ENCODE measurements at places on chromosomes 1 and 21. TPM values are rescaled to one million over a fixed set of nuclear protein-coding genes. Genes with fewer than 3 reads are reported as not detected.

The GBP7 gene
- not detected for total RNA-seq

The OLFM3 gene
- total RNA-seq, result not detected

The FCMR gene
- 0.61 TPM for total RNA-seq

DNA sequence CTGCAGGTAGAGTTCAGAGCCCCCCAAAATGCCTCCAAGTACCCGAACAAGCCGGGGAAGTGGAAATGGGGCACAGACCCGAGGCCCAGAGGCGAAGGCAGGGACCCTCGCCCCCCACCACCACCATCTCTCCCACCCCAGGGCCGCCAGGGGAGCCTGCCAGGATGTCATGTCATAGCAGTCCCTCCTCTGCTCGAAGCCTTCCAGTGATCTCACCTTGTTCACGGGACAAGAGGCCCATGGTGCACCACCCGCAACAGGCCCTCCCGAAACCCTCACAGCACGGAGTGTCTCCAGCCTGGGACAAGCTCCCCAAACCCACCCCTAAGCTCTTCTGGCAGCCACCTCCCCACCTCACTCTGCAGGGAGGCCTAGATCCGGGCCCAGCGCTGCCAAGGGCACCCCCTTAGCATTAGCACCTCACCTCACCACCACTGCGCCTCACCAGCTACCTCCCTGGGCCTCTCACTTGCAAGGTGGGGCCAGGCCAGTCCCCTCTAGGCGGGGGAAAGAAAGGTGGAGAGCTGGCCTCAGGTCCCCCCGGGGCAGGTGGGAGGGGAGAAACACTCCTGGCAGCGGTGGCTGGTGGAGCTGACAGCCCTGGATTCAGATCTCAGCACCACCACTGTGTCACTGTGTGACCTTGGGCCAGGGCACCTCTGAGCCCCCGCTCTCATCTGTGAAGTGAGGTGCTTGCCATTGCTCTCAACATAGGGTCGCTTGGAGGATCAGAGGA lies 13.3 kb downstream of the CHD5 start:
- H3K4me3 ChIP-seq, result no peak overlapping the region
- DNase-seq, result no peak
- no peaks in the 10 kb centered on the region for H3K36me3 ChIP-seq
- no peaks in the 10 kb centered on the region for H3K4me1 ChIP-seq
- H3K27ac ChIP-seq, result no peak overlapping the region

GRCh38 chr1:22452481-22452957 lies 868 bp downstream of the ZBTB40 start:
- peaks cover 10% of the 10 kb centered on the region for H3K4me1 ChIP-seq
- peak overlapping the region; percentile 67 for H3K27ac ChIP-seq
- H3K4me3 ChIP-seq, result peak overlapping the region; percentile 79
- DNase-seq, result no peak
- H3K27me3 ChIP-seq, result no peaks in the 10 kb centered on the region

DNA sequence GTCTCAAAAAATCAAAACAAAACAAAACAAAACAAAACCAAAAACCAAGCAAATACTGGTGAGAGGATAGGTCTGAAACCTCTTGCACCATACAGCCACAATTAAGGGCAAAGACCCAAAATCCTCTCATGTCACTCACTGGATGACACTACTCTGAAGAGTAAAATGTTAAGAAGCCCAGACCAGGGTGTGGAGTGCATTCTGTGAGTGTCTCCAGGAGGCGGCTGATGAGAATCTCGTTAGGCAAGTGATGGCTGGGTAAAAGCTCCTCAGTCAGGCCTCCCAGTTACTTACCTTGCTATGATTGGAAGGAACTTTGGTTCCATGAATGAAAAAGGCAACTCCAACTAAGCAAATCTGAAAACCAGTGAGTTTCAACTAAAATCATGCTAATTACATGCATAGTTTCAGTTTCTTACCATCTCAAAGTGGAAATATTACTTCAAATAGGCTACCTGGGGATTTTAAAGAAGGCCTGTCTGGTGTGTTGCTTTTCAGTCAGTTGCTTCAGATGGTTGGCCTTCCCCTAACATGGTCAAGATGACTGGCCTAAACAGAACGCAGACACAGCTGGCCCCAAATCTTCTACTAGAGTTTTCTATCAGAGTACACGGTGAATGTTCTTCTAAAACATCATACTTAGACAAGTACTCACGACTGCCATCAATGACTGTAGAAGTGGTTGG lies 95.1 kb downstream of the KIAA0319L start:
- no peak for DNase-seq
- H3K4me1 ChIP-seq, result no peaks in the 10 kb centered on the region
- H3K4me3 ChIP-seq, result no peak overlapping the region
- peaks cover 2% of the 10 kb centered on the region for H3K36me3 ChIP-seq

- H3K4me3 ChIP-seq, result no peak overlapping the region
- no peak for DNase-seq
- no peaks in the 10 kb centered on the region for H3K27me3 ChIP-seq
These were observed 43.1 kb downstream of the IL12RB2 start for GRCh38 chr1:67350783-67351182.

DNA sequence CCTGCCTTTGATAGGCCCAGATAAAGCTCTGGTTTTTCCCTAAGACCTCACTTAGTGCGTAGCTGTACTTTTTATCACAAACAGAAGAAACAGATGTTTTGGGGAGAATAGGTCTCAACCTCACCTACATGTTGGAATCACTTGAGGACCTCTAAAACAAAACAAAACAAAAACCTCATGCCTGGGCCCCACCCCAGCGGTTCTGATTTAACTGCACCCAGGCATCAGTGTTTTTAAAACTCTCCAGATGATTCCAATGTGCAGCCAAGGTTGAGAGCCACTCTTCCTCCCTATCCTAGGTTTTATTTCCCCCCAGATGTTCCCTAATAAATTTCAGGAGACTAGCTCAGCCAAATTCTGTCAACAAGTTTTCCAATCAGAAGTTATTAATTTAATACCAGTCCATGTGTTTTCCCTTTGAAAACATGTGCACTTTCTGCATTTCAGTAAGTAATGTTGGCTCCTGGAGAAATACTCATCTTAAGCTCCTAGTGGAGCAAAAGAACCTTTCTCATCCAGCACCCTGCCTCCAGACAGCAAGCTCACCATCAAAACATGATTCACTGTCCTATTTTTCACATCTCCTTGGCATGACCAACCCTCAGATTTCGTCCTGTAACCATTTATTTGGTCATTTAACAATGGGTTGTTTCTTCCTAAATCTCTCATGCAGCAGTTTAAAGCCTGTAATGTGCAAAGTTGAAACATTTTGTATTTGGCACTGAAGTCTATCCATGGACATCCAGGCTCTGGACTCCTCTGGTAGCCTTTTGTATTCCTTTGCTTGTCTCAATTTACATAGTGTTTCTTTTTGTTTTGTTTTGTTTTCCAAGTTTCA lies 27.5 kb downstream of the LRRC8C start:
- no peak overlapping the region for H3K4me3 ChIP-seq
- DNase-seq, result no peak
- H3K36me3 ChIP-seq, result no peaks in the 10 kb centered on the region

GRCh38 chr1:17392199-17392740 lies 20.3 kb downstream of the PADI6 start:
- no peak for DNase-seq
- H3K27ac ChIP-seq, result no peak overlapping the region
- 0 out of 2 replicates have a peak, but pooled peaks cover 3% of the 10 kb centered on the region for H3K27me3 ChIP-seq
- H3K4me1 ChIP-seq, result no peaks in the 10 kb centered on the region

DNA sequence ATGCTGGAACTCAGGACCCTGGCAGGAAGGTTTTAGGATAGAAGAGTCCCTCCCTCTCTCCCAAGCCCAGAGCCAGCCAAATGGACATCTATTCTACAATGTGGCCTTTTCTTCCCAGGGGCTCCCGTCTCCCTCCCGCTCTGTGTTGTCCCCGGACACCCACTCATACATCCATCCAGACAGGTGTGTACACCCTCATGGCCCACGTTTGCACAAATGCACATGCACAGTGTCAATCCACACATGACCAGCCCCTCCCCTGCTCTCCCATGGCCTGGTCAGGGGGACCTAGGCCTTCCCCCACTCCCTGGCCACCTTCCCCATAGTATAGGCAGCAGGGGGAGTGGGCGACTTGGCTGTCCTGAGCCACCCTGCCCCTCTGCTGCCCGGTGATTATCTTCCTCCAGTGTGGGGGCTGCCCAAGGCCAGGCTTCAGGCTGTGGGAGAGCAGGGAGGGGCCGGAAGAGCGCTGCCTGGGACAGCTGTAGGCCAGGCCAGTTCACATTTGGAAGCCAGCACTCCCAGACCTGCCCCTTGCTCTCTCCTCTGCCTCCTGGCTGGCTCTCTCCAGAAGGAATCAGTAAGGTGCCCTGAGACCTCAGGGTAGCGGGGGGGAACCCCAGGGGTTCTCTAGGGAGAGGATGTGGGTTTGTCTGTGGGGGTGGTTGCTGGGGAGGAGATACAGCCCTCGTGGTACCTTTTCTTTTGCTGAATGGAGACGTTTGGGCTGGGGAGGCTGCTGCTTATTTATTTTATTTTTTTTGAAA lies 4.1 kb upstream of the PTPN7 start:
- H3K27me3 ChIP-seq, result no peaks in the 10 kb centered on the region
- no peak for DNase-seq
- H3K4me1 ChIP-seq, result peaks cover 10% of the 10 kb centered on the region
- H3K4me3 ChIP-seq, result no peak overlapping the region
- no peaks in the 10 kb centered on the region for H3K36me3 ChIP-seq

GRCh38 chr1:200895801-200896530 lies 1.3 kb downstream of the INAVA start:
- DNase-seq, result no peak
- H3K4me3 ChIP-seq, result peak overlapping the region; percentile 63
- H3K27ac ChIP-seq, result peak overlapping the region; percentile 40
- no peaks in the 10 kb centered on the region for H3K36me3 ChIP-seq

DNA sequence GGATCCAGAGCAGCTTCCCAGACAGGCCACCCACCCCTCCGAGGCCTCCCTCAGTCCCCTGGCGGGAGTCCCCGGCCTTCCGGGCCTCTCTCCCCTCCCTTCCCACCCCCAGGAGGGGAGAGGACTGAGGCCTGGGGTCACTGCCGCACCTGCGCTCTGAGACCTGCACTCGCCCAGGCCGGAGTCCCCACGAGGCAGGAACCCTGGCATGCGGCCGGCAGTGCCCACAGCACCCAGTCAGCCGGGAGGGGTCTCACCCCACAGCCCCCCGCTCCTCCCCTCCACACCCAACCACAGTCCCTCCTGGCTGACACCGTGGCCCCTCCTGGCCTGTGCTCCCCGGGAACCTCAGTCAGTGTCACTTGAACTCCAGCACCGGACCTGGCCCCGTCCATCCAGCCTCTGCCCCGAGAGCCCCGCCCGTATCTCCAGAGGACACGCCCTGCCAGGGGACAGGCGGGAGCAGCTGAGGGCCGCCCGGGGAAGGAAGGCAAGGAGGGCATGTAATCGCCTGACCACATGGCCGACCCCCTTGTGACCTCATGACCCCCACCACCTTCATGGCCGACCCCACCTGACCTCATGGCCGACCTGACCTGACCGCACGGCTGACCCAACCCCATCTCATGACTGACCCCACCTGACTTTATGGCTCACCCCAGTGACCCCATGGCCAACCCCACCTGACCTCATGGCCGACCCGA lies 28.7 kb upstream of the TTLL10 start:
- no peak for DNase-seq
- H3K4me3 ChIP-seq, result no peak overlapping the region
- peaks cover 14% of the 10 kb centered on the region for H3K4me1 ChIP-seq
- H3K27me3 ChIP-seq, result no peaks in the 10 kb centered on the region
- no peaks in the 10 kb centered on the region for H3K36me3 ChIP-seq

GRCh38 chr1:178407655-178408054 lies 89.1 kb downstream of the CLEC20A start:
- H3K4me3 ChIP-seq, result no peak overlapping the region
- H3K36me3 ChIP-seq, result no peaks in the 10 kb centered on the region
- no peak overlapping the region for H3K27ac ChIP-seq
- no peaks in the 10 kb centered on the region for H3K4me1 ChIP-seq
- no peak for DNase-seq

GRCh38 chr1:208921259-208921658 lies 662.3 kb upstream of the CAMK1G start:
- H3K36me3 ChIP-seq, result no peaks in the 10 kb centered on the region
- H3K4me1 ChIP-seq, result no peaks in the 10 kb centered on the region
- H3K27ac ChIP-seq, result no peak overlapping the region
- no peak overlapping the region for H3K4me3 ChIP-seq
- no peak for DNase-seq

- H3K27ac ChIP-seq, result no peak overlapping the region
- H3K36me3 ChIP-seq, result no peaks in the 10 kb centered on the region
- H3K27me3 ChIP-seq, result no peaks in the 10 kb centered on the region
- no peak for DNase-seq
These were observed 184.6 kb downstream of the SDCCAG8 start for GRCh38 chr1:243440406-243440805.

- H3K4me3 ChIP-seq, result no peak overlapping the region
- H3K27me3 ChIP-seq, result no peaks in the 10 kb centered on the region
- no peak overlapping the region for H3K27ac ChIP-seq
- DNase-seq, result no peak
These were observed 5.6 kb downstream of the SETDB1 start for GRCh38 chr1:150931773-150932172.

GRCh38 chr1:110321846-110322245 lies 17.3 kb upstream of the RBM15 start:
- H3K27me3 ChIP-seq, result no peaks in the 10 kb centered on the region
- no peak overlapping the region for H3K27ac ChIP-seq
- H3K4me1 ChIP-seq, result peaks cover 7% of the 10 kb centered on the region
- H3K4me3 ChIP-seq, result no peak overlapping the region
- no peaks in the 10 kb centered on the region for H3K36me3 ChIP-seq

GRCh38 chr1:65180977-65181376 lies 33.0 kb downstream of the AK4 start:
- peaks cover 33% of the 10 kb centered on the region for H3K4me1 ChIP-seq
- H3K4me3 ChIP-seq, result no peak overlapping the region
- H3K27me3 ChIP-seq, result no peaks in the 10 kb centered on the region
- H3K27ac ChIP-seq, result no peak overlapping the region
- DNase-seq, result no peak

- no peaks in the 10 kb centered on the region for H3K36me3 ChIP-seq
- H3K4me3 ChIP-seq, result no peak overlapping the region
- H3K4me1 ChIP-seq, result no peaks in the 10 kb centered on the region
These were observed 480.4 kb upstream of the USP24 start for GRCh38 chr1:55695552-55695951.

DNA sequence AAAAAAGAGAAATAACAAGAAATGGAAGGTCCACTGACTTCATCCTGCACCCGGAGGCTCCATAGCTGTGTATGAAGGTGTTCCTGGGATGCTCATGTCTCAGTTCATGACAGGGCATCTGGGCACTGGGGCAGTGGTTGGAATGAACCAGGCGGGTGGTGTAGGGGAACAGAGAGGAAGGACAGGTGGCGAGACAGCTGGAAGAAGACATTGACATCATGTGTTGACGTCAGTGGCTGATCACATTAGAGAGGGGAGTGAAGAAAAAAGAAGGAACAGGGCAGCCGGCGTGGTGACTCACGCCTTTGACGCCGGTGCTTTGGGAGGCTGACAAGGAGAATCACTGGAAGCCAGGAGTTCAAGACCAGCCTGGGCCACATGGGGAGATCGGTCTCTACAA lies 50.1 kb downstream of the HUNK start:
- H3K36me3 ChIP-seq, result no peaks in the 10 kb centered on the region
- no peak for DNase-seq
- peaks cover 6% of the 10 kb centered on the region for H3K27me3 ChIP-seq
- no peak overlapping the region for H3K4me3 ChIP-seq

Measured in HCT116 (cell line).